Stimulated activated CD4-positive, alpha-beta T cell treated with anti-CD3 and anti-CD28 coated beads, Interleukin-1b, Interleukin-23, amount 100 ng/mL, for 1 hour (primary cell): ENCODE measurements at places on chromosomes 5 and 9.

DNA sequence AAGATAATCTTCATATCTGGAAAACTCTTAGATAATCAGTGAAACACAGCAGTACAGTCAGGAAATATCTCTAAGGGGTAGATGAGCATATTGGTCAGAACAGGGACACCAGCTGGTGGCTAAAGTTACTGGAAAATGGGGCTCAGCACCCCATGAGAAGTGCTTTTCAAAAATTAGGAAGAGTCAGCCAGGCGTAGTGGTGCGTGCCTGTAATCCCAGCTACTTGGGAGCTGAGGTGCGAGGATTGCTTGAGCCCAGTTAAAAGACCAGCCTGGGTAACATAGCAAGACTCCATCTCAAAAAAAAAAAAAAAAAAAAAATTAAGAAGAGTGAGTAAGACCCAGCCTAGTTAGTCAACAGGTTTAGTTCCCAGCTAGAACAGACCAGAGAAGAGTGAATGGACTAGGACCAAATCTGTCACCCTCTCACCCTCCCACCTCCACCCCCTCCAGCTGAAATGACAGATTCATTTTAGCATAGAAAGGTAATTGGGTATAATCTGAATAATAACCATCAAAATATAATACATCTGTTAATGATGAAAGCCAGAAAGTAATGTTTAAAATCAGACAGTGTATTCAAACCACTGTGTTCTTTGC is 120.9 kb downstream of the CDC42SE2 start:
- DNase-seq = no peak

DNA sequence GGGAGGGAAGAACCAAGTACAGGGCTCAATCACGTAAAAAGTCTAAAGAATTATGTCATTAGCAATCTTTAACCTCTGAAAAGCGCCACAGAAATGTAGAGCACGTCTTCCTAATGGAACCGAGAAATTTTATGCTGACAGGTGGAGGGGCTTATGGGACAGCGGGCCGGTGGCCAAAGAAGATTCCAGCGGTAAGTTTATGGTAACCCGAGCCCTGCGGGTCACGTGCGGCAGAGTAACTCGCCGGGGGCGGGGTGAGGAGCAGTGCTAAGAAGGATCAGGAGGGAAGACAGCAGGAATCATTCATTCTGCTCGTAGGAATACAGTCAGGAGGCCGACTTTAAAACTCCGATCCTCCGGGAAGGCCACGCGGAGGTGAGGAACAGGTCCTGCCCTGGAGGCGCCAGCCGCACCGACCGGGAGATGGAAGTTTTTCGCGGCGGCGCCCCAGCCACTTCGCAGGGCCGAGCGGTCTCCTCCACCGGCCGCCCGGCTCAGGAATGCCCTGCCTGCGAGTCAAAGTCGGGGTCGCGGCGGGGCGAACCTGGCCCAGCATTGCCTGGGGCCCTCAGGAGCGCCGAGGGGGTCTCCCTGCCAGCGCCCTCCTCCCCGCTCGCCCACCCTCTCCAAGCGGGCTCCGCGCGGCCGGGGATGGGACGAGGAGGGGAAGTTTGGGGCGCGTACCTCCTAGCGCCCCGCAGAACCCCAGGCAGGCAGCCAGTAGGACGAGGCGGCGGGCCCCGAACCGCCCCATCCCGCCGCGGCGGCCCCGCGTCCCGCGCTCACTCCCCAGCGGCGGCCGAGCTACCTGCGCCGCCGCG is 101.8 kb downstream of the ESM1 start:
- no peak for DNase-seq

GRCh38 chr9:106334081-106334480 is 528.9 kb upstream of the ZNF462 start:
- no peak for DNase-seq

DNA sequence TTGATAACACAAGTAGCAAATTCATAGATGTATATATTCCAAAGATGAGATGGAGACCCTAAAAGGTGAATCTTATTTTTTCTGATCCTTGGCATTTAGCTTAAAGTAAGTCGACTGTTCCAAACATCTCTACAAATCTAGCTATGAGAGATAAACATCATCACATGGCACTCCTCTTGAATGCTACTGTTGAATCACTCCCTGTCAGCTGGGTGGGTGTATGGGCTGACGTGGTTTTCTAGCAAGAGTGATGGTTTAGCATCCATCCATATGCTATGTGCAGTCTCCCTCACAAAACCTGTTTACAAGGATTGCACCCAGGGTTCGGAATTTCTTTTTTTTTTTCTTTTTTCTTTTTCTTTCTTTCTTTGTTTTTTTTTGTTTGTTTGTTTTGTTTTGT is 13.8 kb downstream of the ACO1 start:
- DNase-seq = no peak

DNA sequence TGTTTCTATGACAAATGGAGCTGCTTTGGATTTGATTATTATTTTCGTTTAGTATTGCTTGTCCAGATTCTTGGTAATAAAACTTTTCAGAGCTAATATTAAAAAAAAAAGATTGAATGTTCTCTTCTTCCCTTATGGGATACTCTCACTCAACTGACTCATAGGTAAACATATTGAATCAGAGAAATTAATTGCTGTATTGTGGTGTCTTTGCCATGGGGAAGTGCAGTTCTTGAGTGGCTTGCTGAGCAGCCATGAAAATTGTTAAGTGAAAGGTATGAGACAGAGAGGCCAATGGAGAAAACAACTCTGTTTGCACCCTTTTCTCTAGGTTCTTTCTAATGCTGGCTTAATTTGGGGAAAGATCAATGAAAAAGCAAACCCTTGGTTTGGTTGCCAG is 149.9 kb upstream of the HMHB1 start:
- DNase-seq = no peak

- DNase-seq = no peak
Observed at GRCh38 chr5:65819905-65820240, 97.9 kb downstream of the NLN start.

GRCh38 chr5:16869821-16870796 is 66.0 kb downstream of the MYO10 start:
- DNase-seq = no peak

- DNase-seq = no peak
Observed at GRCh38 chr5:7991125-7991821, 122.3 kb downstream of the MTRR start.

- no peak for DNase-seq
Observed at GRCh38 chr5:83564069-83564749, 92.7 kb downstream of the VCAN start.

GRCh38 chr5:171968531-171968930 is 37.9 kb downstream of the FBXW11 start:
- no peak for DNase-seq

- DNase-seq = no peak
Observed at GRCh38 chr9:83754383-83754977, 46.7 kb upstream of the UBQLN1 start.

DNA sequence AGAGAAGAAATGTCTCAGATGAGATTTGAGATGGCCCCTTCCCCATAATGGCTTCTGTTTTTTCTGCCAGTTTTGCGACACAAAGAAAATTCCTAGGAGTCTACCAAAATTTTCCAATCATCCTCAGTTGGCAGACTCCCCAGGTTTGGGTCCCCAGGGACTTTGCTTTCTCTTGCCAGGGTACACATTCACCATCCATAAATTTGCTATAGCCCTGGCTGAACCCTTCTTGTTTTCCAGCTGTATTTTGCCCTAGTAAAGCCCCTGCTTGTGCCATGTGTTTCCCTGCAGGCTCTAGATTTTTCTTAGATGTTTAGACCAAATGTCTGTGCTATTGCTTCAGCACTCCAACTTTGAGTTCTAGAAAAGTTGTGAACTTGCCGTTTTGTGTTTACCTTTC is 283.2 kb downstream of the ANXA1 start:
- DNase-seq = no peak

GRCh38 chr9:76537150-76537646 is 78.2 kb downstream of the GCNT1 start:
- no peak for DNase-seq

GRCh38 chr9:122088880-122089706 is 4.0 kb downstream of the TTLL11 start:
- no peak for DNase-seq

DNA sequence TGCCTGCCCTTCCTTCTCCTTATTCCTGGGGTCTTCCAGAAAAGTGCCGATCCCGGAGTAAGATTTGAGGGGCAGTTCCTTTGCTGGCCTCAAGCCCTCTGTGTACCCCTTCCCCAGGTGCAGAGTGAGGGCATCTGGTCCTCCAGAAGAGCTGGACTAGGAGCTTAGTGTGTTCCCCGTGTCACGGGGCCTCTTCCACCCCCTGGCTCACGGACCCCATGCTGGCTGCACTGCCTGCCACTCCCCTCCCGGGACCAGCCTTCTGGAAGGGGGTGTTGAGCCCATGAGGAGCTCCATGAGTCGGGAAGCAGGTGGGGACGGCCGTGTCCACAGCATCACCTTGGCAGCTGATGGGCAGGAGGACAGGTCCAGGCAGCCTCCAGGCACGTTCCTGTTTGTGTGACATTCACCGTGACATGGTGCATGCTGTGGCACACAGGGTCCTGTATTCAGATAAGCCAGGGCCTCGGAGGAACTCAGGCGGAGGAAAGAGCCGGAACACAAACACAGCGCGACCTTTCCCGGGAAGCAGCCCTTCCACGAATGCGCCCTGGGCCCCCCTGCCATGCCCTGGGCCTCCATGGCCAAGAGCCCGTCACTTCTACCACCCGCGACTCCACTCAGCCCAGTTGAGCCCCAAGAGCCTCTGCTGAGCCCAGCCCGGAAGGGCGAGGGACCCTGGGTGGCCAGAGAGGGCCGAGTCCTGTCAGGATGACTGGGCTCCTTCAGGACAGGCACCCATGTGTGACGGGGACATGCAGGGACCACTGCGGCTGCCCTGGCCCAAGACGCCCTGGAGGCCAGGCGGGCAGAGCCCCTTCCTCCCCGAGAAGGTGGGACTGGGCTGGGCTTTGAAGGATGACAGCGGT is 5.9 kb upstream of the LCN1 start:
- DNase-seq = no peak

- DNase-seq = no peak
Observed at GRCh38 chr5:63655043-63655442, 307.2 kb downstream of the HTR1A start.

GRCh38 chr5:147538236-147538635 is 28.4 kb upstream of the DPYSL3 start:
- DNase-seq = no peak

DNA sequence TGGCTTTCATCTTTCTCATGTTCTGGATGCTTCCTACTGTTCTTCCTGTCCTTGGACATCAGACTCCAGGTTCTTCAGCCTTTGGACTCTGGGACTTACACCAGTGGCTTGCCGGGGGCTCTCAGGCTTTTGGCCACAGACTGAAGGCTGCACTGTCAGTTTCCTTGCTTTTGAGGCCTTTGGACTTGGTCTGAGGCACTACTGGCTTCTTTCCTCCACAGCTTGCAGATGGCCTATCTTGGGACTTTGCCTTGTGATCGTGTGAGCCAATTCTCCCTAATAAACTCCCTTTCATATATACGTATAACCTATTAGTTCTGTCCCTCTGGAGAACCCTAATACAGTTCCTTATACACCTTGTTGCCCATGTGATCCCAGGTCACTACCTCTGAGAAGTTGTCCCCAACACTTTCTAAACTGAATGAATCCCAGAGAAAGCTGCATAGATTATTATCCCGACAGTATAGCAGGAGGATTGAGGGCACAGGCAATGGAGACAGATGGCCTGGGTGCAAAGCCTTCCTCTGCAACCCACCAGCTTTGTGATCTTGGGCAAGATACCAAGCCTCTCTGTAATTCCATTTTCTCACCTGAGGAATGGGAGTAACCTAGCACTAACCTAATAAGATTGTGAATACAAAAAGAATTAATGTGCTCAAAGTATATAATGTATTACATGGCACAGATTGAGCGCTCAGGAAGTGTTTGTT is 449.6 kb upstream of the BRINP1 start:
- DNase-seq = no peak

- DNase-seq = no peak
Observed at GRCh38 chr5:61293873-61294272, 38.2 kb upstream of the ZSWIM6 start.

- DNase-seq = no peak
Observed at GRCh38 chr5:167653645-167654106, 637.8 kb upstream of the WWC1 start.

DNA sequence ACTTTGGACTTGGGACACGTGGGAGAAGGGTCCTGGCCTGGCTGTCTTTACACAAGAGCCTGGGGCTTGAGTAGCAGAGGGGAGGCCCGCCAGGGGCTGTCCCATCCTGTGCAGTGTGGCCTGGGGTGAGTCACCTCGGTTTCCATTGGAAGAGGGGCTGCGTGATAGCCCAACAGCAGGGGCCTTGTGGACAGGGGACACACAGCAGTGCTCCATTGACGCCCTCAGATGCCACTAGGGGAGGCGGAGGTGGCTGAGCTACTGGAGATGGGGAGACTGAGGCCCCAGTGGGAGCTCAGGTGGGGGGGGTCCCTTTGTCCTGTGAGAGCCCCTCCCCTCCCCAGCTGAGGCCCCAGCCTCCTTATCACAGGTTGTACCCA is 50.0 kb upstream of the RNU6ATAC start:
- DNase-seq = no peak

DNA sequence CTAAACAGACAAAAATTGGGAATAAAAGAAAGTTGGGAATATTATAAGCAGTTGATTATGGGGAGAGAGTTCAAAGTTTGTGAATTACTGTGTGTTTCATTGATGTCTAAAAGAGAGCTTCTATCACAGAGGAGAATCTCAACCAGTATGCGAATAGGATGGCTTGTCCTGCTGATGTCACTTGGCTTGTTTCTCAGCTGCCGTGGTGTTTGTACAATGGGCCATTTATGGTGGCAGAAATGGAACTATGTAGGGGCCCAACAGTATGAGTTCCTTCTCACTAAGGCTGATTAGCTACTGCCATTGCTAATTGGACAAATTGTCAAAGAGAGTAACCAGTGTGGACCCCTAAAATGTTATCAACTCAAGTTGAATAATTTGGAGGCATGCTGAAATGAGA is 103.9 kb downstream of the ST8SIA4 start:
- no peak for DNase-seq

DNA sequence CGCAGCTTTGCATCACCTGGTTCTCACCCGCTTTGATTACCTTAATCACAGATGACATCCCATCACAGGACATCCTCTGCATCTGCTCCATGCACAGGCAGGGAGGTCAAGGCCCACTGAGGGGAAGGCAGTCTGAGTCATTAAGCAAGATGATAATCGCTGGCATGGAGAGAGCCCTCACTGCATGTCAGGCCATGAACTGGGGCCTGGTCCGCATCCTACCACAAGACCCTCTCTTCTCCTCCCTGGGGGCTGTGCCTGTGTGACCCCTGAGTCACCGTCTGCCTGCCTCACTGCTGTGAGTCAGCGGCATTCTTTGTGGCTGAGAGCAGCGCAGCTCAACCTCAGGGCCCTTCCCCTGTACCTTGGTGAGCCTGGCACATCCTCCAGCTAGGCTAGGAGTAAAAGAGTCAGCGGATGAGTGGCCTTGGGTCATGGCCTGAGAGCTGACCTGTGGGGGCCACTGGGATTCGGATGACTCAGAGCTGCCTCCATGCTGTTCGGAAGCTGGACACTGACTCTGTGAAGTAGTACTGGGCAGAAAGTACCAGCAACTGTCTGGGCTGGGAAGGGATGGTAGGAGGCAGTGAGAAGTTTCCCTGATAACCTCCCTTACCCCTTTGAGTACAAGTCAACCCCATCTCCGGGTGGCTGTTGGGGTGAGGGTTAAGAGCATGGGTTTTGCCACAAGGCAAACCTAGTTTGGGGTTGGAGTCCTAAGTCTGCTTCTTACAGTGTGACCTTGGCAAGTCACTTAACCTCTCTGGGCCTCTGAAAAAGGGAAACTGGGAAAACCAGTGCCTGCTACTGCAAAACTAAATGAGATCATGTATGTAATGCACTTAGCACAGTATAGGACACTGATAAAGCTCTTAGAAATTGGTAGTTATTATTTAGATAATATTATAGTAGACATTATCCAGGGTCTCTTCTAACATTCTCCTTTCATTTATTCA is 14.6 kb upstream of the ARSI start:
- no peak for DNase-seq

GRCh38 chr5:26889815-26890214 is 148.6 kb downstream of the CDH9 start:
- DNase-seq = no peak
